ENCODE measurements at places on chromosomes 3 and 15. TPM values are rescaled to one million over a fixed set of nuclear protein-coding genes. Genes with fewer than 3 reads are reported as not detected.

DNA sequence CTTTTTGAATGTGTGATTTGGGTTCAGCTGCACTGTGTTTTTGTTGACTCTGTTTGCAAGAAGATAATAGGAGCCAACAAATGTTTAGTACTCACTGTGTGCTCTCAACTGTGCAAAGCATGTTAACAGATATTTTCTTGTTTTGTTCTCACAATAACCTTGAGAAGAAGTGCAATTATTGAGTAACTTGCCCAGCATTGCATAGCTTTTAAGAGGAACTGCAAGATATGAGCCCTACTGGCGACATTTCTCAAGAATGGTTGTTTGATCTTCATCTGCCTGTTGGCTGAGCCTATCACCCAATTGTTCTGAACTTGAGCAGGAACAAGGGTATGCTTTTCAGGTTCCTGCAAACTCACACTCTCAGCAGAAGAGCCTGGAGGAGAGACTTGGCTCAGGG lies 43.4 kb upstream of the AGBL1 start:
- no peak overlapping the region for H3K27ac ChIP-seq
- no peak overlapping the region for H3K4me3 ChIP-seq
- H3K36me3 ChIP-seq = no peaks in the 10 kb centered on the region
- no peak for DNase-seq
- no peaks in the 10 kb centered on the region for H3K4me1 ChIP-seq
- H3K27me3 ChIP-seq = no peaks in the 10 kb centered on the region

The HHLA2 gene
- 1.0 TPM for total RNA-seq

DNA sequence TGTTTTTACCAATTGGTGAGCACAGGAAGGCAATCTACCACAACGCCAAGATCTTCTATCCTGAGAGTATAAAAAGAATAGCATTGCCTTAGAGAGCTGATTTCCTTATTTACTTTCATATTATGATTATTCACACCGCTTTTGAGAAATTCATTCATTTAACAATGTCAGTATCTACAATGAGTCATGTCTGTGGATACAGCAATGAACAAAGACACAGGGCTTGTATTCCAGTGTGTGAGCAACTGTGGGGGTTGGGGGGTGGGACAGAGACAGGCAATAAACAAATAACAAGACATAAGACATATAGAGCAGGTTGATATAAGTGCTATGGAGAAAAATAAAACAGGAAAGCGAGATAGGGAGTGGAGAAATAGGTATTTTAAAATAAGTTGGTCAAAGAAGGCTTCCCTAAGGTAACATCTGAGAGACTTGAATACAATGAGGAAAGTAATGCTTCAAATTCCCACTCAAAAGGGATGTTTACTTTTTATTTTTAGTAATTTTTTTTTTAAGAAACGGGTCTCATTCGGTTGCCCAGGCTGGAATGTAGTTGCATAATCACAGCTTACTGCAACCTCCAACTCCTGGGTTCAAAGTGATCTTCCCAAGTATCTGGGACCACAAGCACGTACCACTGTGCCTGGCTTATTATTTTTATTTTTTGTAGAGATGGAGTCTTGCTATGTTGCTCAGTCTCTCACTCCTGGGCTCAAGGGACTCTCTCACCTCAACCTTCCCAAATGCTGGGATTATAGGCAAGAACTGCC lies 45.7 kb downstream of the PGBD4 start:
- no peaks in the 10 kb centered on the region for H3K27me3 ChIP-seq
- no peak for DNase-seq
- no peaks in the 10 kb centered on the region for H3K4me1 ChIP-seq
- H3K4me3 ChIP-seq = no peak overlapping the region
- H3K36me3 ChIP-seq = no peaks in the 10 kb centered on the region

DNA sequence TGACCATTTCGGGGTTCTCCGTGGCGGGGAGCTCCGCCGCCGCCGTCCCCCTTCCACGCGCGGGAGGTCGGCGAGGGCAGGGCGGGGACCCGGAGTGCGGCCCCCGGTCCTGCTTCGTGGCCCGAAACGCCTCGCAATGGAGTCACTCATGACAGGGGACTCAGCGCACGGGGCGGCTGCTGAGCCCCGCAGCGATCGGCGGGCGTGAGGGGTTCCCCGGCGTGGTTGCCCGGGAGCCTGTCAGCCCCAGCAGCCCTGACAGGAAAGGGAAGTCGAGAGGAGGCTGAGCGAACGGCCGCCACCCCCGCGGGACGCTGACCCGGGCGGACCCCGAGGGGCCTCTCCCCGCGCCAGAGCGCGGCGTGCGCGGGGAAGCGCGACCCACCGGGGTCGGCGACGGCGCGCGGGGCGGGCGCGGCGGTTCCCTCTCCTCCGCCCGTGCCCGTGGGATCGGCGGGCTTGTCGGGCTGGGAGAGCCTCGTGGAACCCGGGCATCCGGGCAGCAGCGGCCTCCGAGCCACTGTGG lies 564 bp upstream of the PIGZ start:
- H3K27me3 ChIP-seq = no peaks in the 10 kb centered on the region
- H3K36me3 ChIP-seq = no peaks in the 10 kb centered on the region
- peak overlapping the region; percentile 53 for H3K4me3 ChIP-seq
- DNase-seq = no peak
- no peaks in the 10 kb centered on the region for H3K4me1 ChIP-seq

DNA sequence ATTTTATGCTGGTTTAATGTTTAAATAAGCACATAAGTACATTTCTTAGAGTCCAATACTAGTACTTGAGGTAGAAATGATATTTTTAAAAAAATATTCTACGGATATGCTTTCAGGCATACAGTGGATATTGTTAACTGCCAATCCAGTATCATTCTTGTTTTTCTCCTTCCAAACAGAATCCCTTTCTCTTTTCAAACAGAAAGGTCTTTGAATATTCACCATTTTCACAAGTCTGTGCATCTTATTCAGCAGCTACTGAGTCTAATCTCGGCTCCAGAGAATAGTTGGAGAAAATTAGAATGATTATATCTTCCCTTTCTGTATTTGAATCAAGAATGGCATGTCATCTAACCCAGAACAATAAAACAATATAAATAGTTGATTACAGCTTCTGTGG lies 174.5 kb downstream of the GOLGA6L6 start:
- peaks cover 5% of the 10 kb centered on the region for H3K27me3 ChIP-seq
- no peaks in the 10 kb centered on the region for H3K36me3 ChIP-seq
- no peak overlapping the region for H3K4me3 ChIP-seq
- H3K27ac ChIP-seq = no peak overlapping the region

GRCh38 chr15:45458746-45459403 lies 63.7 kb downstream of the SLC30A4 start:
- H3K4me1 ChIP-seq = no peaks in the 10 kb centered on the region
- H3K27ac ChIP-seq = peak overlapping the region; percentile 95
- H3K36me3 ChIP-seq = no peaks in the 10 kb centered on the region
- DNase-seq = peak; percentile 65

The BLM gene
- 0.51 TPM for total RNA-seq

GRCh38 chr15:100691321-100691720 lies 88.9 kb downstream of the ASB7 start:
- no peak overlapping the region for H3K4me3 ChIP-seq
- peaks cover 18% of the 10 kb centered on the region for H3K4me1 ChIP-seq
- H3K27ac ChIP-seq = no peak overlapping the region
- peak; percentile 20 for DNase-seq

- H3K4me3 ChIP-seq = no peak overlapping the region
- no peaks in the 10 kb centered on the region for H3K36me3 ChIP-seq
- H3K4me1 ChIP-seq = peaks cover 3% of the 10 kb centered on the region
Observed at GRCh38 chr3:127889461-127889863, 25.6 kb upstream of the KBTBD12 start.

The RARB gene
- total RNA-seq = 11.9 TPM

DNA sequence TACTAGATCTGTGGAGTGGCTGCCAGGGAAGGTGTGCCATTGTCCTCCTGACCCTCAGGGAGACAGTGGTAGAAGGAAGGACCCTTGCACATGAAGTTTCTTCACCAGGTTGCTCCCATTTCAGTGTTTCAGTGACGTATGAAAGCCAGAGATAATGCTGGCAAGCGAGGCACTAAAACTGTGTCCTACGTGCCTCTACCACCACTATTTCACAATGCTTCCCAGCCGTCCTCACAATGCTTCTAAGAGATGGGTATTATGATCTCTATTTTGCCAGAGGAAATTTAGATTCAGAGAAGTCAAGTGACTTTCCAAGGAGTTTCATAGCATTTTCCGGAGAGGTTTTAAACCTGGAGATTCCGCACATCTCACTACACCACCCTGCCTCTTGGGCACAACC lies 28.0 kb upstream of the RNF7 start:
- peak overlapping the region; percentile 34 for H3K27ac ChIP-seq
- H3K4me3 ChIP-seq = no peak overlapping the region

DNA sequence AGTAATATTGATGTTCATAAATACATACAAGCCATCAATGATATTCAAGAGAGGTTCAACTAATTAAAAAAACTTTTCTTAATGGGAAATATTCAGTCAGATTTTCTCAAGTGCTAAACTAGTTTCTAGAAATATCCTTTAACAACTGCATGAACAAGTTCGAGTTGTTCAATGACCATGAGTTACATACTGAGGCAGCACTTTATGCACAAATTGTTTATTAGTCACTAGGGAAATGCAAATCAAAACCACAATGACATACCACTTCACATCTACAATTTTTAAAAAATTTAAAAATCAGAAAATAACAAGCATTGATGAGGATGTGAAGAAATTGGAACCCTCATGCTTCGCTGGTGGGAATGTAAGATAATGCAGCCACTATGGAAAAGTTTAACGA lies 62.4 kb downstream of the RAD18 start:
- no peaks in the 10 kb centered on the region for H3K27me3 ChIP-seq
- no peak overlapping the region for H3K4me3 ChIP-seq
- no peaks in the 10 kb centered on the region for H3K4me1 ChIP-seq
- no peaks in the 10 kb centered on the region for H3K36me3 ChIP-seq
- H3K27ac ChIP-seq = no peak overlapping the region
- no peak for DNase-seq

The TMCO5A gene
- total RNA-seq = not detected

DNA sequence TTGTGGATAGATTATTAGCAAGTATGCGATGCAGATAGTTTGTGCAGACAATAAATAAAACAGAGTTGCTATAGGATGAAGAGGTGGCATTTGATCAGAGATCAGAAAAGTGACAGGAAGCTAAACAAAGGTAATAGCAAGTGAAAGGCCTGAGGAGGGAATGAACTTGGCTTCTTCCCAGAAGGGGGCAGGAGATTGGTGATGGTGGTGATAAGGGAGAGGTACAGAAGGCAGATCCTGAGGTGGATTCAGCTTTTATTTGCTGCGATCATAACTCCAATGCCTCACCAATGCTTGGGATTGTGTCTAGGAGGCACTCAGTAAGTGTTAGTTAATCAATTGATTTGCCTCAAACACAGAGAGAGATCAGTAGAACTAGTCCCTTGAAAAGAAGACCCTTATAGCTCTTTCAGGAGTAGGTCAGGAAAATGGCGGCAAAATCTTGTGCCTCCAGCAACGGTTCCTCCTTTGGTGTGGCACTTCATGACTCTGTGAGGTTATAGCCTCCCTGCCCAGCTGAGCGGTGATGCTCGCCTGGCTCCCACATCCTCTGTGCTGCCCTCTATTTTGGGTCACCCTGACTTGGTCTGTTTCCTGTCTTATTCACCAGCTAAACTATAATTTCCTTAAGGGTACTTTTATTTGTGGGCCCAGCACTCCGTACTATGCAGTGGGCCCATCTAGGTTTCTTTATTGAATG lies 37.5 kb downstream of the TGFBR2 start:
- H3K4me1 ChIP-seq = peaks cover 25% of the 10 kb centered on the region
- DNase-seq = peak; percentile 36
- no peaks in the 10 kb centered on the region for H3K36me3 ChIP-seq
- H3K4me3 ChIP-seq = no peak overlapping the region
- H3K27me3 ChIP-seq = no peaks in the 10 kb centered on the region

GRCh38 chr15:61299075-61299763 lies 70.1 kb upstream of the RORA start:
- no peaks in the 10 kb centered on the region for H3K4me1 ChIP-seq
- no peaks in the 10 kb centered on the region for H3K36me3 ChIP-seq
- peak; percentile 38 for DNase-seq
- H3K27ac ChIP-seq = no peak overlapping the region

DNA sequence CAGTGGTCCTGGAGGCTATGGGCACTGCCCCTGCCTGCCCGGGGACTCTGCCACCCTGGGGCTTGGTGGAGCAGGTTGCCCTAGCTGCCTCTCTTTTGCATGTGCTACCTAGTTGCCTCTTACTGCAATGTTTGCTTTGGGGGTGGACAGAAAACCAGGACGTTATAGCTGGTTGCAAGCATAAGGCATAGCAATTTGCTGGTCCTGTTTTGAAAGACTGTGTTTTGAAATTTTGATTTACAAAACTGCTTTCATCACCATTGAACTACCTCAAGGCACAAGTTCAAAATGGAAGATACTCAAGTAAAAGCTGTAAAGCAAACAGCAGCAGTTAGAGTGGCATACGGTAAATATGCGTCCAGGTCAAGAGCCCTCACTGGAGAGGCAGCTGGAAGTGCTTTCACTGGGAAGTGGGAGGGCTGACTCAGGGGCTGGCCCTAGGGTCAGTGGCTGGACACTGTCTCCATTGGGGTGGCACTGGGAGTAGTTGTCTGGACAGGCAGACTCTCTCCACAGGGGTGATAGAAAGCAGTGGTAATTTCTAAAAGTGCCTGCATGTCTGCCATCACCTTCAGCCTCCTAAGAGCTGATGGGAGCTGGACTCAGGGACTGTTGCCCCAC lies 138.1 kb downstream of the CHDH start:
- H3K27ac ChIP-seq = no peak overlapping the region
- H3K4me1 ChIP-seq = no peaks in the 10 kb centered on the region
- H3K36me3 ChIP-seq = no peaks in the 10 kb centered on the region
- no peaks in the 10 kb centered on the region for H3K27me3 ChIP-seq
- H3K4me3 ChIP-seq = no peak overlapping the region
- DNase-seq = no peak

DNA sequence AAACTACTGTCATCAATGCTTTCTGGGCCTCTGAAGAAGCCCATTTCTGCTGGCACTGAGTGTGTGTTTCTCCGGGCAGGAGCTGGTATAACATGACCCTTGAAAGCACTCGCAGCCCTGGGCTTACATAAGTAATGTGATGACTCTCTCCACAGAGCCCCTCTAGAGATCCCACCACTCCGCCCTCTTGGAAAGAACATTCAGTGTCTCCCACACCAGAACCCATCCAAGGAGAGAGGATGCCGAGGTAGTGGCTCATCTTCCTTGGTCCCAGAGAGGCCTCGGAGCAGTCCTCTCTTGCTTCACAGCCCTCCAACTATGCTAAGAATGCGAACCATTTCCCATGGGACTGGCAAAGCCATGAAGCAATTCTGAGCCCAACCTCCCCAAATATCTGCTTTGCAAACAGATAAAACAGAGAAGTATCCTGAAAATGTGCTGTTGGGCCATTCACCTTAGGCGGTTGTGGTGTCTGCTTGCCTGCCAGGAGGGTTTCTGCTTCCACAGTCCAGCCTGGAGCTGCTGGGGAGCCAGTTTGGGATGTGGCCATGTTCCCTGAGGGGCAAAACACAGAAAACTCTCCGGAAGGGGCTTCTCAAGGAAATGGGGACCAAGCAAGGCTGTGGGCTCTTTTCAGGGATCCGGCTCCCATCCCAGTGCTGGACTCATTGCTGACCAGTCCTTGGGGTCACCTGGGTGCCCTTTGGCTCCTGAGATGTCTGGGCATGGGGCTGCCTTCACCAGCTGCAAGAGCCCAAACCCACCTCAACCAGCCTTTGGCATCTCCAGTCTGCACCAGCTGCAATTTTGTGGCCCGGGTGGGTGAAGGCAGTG lies 47.3 kb downstream of the AMOTL2 start:
- peaks cover 5% of the 10 kb centered on the region for H3K4me1 ChIP-seq
- DNase-seq = peak; percentile 75
- no peaks in the 10 kb centered on the region for H3K27me3 ChIP-seq
- no peaks in the 10 kb centered on the region for H3K36me3 ChIP-seq

- no peaks in the 10 kb centered on the region for H3K27me3 ChIP-seq
- no peak overlapping the region for H3K4me3 ChIP-seq
- no peak for DNase-seq
- H3K36me3 ChIP-seq = no peaks in the 10 kb centered on the region
- no peaks in the 10 kb centered on the region for H3K4me1 ChIP-seq
- no peak overlapping the region for H3K27ac ChIP-seq
Observed at GRCh38 chr3:44771424-44772098, 10.0 kb downstream of the KIF15 start.

All from uterus (tissue), 4 donors.